ENCODE measurements at places on chromosomes 13 and 19. TPM values are rescaled to one million over a fixed set of nuclear protein-coding genes. Genes with fewer than 3 reads are reported as not detected.

LILRA1 gene
- not detected for total RNA-seq

SPTBN4 gene
- 11.4 TPM for total RNA-seq

ZNF587 gene
- total RNA-seq, result 15.0 TPM

FCER2 gene
- total RNA-seq, result not detected

CPAMD8 gene
- total RNA-seq, result 0.69 TPM

NDUFB7 gene
- total RNA-seq, result 247 TPM

ZNF350 gene
- total RNA-seq, result 12.5 TPM

CYTH2 gene
- 31.7 TPM for total RNA-seq

SULT2A1 gene
- not detected for total RNA-seq

PDX1 gene
- not detected for total RNA-seq

MYH14 gene
- 0.09 TPM for total RNA-seq

MEDAG gene
- total RNA-seq, result 137 TPM

NUCB1 gene
- total RNA-seq, result 149 TPM

CGB5 gene
- not detected for total RNA-seq

FXYD1 gene
- total RNA-seq, result 14.6 TPM

KIR3DL2 gene
- not detected for total RNA-seq

LGALS14 gene
- not detected for total RNA-seq

ZNF480 gene
- 3.9 TPM for total RNA-seq

HS6ST3 gene
- under 0.01 TPM for total RNA-seq

QPCTL gene
- 5.8 TPM for total RNA-seq

NCAN gene
- total RNA-seq, result under 0.01 TPM

PLPPR3 gene
- 0.47 TPM for total RNA-seq

ZNF235 gene
- 3.8 TPM for total RNA-seq

ZNF600 gene
- 3.2 TPM for total RNA-seq

ERFL gene
- not detected for total RNA-seq

DENND1C gene
- not detected for total RNA-seq

OR7D2 gene
- not detected for total RNA-seq

SIGLEC11 gene
- not detected for total RNA-seq

LIG4 gene
- total RNA-seq, result 5.2 TPM

CRB3 gene
- total RNA-seq, result 0.16 TPM

SBSN gene
- 5.2 TPM for total RNA-seq

GRK1 gene
- total RNA-seq, result not detected

ZNF681 gene
- total RNA-seq, result 0.16 TPM

MCEMP1 gene
- not detected for total RNA-seq

ATP4A gene
- total RNA-seq, result not detected

TUBB4A gene
- not detected for total RNA-seq

C19orf33 gene
- total RNA-seq, result 8.8 TPM

GDF15 gene
- total RNA-seq, result 41.9 TPM

KASH5 gene
- total RNA-seq, result not detected
